ENCODE measurements at places on chromosomes 7 and 10.

- DNase-seq: no peak
Observed at GRCh38 chr10:22455068-22455857, 110.0 kb downstream of the SPAG6 start.

- no peak for DNase-seq
Observed at GRCh38 chr7:776992-777727, 50.1 kb upstream of the PRKAR1B start.

DNA sequence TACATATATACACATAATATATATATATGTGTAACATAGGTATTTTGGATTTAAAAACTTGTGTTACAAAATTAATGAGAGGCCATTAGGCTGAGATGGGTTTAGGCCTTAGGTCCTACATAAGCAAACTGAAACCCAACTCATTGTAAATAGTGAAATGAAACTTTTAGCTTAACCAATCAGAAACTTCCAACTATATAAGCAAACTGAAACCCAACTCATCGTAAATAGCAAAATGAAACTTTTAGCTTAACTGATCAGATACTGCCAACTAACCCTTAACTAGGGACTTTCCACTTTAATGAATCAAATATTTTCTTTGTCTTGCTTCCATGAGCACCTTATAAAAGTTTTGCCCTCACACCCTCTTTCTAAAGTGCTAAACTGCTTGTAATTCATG lies 17.3 kb upstream of the SAMD9L start:
- no peak for DNase-seq

DNA sequence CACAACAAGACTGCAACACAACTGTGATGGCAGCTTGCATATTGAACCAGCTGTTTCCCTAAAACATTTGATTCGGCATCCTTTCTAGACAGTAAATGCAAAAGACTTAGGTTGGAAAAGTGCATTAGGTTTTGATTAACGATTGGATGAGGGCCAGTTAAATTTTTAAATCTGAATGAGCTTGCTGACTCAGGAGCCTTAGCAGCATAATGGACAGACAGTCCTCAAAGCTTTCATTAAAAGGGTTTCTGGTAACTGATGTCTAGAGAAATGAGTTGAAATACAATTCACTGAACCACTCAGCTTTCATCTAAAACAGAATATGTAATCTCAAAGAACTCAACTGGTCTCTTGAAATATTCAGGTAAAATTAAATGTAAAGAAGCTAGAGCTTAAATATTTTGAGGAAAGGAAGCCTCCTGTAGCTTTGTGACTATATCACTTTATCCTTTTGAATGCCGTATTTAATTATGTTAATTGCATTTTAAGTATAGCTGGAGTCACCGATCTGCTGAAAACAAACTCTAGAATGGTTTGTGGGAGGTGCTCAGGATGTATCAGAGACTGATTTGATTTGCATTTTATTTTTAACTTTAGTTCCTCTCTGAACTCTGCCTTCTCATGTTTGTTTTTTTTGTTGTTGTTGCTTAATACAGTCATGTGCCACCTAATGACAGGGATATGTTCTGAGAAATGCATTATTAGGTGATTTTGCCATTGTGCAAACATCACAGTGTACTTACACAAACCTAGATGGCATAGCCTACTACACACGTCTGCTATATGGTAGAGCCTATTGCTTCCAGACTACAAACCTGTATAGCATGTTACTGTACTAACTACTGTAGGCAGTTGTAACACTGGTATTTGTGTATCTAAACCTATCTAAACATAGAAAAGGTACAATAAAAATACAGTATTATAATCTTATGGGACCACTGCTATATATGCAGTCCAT lies 29.2 kb upstream of the ATRNL1 start:
- no peak for DNase-seq

- DNase-seq: no peak
Observed at GRCh38 chr7:154984601-154985188, 18.2 kb downstream of the PAXIP1 start.
